ENCODE measurements at places on chromosomes 3 and 15.
A peak's percentile ranks its signal among the peaks of the same experiment; 100 is the strongest.

GRCh38 chr3:134993011-134993410 is 198.0 kb downstream of the EPHB1 start:
- DNase-seq: no peak

GRCh38 chr3:32934150-32934742 is 17.2 kb upstream of the CCR4 start:
- no peak for DNase-seq

GRCh38 chr3:183192650-183193300 is 30.2 kb upstream of the LAMP3 start:
- no peak for DNase-seq

DNA sequence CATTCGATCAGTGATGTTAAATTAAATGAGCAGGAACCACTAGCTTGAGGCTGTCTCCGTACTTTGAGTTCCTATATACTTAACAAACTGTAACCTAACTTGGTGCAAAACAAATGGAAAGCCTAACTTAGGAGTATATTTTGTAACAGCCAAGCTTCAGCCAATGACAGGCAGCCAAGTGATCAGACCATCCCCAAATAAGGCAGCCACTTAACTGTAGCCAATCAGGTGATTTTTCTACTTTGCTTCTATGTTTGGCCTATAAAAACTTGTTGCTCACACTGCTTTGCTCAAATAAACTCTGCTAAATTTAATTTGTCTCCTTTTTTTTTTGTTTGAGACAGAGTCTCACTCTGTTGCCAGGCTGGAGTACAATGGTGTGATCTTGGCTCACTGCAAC is 19.3 kb upstream of the ZNF770 start:
- DNase-seq: no peak

DNA sequence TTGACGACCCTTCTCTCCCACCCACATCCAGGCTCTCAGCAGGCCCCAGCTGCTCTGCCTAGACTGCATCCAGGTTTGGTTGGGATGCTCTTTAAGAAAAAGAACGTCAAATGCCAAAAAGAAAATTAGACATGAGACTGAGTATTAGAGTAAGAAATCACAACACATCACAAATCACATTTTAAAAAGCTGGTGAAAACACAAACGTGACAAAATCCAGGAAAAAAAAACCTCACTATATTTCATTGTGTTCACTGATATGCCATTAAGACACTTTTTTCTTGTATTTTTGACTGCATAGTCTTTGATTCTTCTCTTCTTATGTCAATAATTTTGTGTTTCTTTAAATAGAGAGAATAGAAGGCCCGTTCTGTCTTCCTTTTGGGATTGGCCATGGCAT is 243.7 kb downstream of the TLE3 start:
- DNase-seq: no peak

DNA sequence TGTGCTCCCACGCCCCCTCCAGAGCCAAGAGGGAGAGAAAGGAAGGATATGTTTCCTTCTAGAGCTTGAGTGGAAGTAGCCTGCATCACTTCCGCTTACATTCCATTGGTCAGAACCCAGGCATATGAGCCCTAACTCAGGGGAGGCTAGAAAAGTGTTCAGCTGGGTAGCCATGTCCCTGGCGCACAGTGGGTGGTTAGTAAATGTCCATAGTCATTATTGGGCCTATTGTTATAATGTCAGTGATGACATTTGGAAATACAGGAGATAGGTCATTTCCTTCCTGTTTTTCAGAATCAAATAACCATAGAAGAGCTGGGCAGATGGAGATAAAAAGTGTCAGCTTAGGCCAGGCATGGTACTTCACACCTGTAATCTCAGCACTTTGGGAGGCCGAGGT is 27.3 kb downstream of the CD276 start:
- DNase-seq: no peak

- peak; percentile 70 for DNase-seq
Measured at GRCh38 chr3:33392703-33393125, 47.5 kb downstream of the UBP1 start.

- DNase-seq: no peak
Measured at GRCh38 chr3:16599694-16600093, 5.5 kb downstream of the DAZL start.

- peak; percentile 28 for DNase-seq
Measured at GRCh38 chr3:171055336-171056178, 29.0 kb upstream of the SLC2A2 start.

DNA sequence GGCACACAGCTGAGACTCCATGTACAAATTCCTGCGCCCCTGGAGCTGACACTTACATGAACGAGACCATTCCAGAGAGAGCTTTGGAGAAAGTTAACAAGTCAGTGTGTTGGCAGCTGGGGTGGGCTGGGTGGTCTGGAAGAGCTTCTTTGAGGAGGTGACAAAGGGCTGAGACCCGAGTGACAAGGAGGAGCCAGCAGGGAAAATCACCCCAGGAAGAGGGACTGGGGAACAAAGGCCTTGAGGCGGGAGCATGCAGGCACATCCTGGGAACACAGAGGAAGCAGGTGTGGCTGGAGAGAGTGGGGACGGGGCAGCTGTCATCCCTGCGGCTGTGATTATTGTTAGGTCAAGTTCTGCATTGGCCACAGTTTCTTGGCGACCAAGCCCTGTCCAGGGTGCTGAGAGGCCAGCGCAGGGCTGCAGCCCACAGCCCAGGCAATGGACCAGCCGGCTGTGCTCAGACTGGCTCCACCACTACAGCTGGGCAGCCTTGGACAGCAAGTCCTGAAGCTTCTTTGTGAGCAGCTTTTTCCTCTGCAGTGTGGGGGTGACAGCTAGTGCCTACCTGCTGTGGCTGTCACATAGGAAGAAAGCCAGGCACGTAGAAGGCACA is 34.2 kb upstream of the PRR23E start:
- DNase-seq: no peak

- DNase-seq: no peak
Measured at GRCh38 chr15:51931016-51931415, 40.6 kb downstream of the LEO1 start.

Measured in astrocyte of the cerebellum (primary cell).